Fibroblast of skin of left quadriceps (primary cell): ENCODE measurements at places on chromosomes 7 and 10.

DNA sequence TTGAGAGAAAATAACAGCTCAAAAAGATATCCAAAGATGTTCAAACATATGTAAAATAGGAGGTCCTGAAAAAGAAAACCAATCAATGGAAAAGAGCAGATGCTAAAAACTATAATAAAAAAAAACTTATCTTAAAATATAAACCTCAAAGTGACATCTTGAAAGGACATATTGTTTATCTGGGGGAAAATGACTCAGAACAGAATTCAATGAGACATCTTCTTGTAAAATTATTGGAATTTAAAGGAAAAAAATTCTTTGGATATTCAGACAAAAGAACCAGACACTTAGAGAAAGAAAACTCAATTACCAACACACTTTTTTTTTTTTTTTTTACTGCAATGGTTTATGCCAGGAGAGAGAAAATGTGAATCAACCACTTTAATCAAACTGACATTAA, 58.9 kb downstream of the NAMPT start:
- no peak for DNase-seq

GRCh38 chr7:2012981-2013380, 219.8 kb downstream of the MAD1L1 start:
- no peak for DNase-seq

GRCh38 chr10:103548581-103549348, 55.3 kb downstream of the NEURL1 start:
- DNase-seq = no peak

DNA sequence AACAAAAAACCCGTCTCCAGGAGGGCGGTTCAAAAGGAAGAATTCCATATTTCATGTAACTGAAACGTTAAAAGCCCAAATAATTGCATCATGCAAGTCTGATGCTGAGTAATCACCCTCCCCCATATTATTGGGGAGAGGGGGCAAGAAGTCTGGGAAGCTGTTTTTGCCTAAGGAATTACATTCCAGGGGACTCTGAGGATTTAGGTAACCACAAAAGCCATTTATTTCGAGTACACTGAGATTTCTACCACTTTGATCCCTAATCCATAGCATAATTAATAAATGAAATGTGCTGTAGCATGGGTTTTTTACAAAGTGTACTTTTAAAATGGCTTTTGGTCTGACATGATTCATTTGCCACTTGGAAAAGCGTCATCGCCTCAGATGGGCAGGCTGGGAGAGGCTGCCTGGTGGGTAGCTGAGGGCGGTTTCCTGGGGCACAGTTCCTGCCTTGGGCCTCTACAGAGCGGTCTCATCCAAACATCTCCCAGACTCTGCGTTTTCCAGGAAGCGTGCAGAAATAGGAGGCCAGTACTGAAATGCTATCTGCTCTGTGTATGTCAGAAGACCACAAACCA, 106.5 kb downstream of the TCF7L2 start:
- DNase-seq = peak; percentile 94

GRCh38 chr10:132419538-132420468, 22.8 kb downstream of the PWWP2B start:
- no peak for DNase-seq

DNA sequence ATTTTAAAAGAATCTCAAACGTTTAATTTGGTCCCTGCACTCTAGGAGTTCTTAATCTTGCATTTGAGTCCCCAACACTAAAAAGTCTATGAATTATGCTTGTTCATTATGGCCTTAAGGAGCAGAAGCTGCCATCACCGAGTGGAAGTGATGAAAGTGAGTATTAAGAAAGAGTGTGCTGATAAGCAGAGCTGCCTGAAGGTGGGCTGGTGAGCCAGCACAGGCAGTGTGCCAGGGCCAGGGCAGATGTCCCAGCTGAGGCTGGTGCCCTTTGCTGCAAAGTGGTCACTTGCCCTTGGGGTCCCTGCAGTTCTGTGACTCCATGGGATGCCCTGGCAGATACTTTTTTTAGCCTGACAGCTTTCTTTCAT, 72.9 kb upstream of the LOXL4 start:
- no peak for DNase-seq

DNA sequence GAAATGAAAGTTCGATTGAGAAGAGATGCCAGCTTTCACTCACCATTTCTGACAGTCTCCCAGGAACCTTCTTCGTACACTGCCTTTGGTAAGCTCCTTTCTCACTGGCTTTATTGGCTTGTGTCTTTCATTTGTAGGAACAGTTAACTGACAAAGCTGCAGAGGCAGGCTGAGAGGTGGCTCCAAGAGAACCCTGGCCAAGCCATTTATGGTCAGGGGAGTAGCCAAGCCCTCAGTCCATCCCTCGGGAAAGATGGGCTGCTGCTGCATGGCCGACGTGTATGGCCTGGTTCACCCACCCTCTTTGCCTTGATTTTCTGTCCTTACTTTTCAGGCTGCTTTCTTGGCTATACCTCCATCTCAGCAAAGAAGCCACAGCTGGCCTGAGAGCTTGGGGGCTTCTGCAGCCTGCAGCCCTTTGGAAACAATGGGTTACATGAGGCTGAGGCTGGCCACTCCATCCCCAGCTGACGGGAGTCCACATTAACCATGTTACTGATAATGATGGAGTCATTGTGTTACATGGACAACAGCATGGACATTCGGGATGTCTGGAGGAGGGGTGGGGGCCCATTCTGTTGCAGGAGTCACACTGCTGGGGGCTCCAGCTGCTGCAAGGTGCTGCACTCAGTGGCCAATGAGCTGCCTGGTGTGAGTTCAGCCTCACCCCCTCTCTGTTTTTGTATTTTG, at the start of gene OPALIN:
TSS of gene OPALIN (minus strand) at position 152 of the 690 bp plus-strand sequence. CDS start at position 46, 106 bp downstream.
- no peak for DNase-seq

DNA sequence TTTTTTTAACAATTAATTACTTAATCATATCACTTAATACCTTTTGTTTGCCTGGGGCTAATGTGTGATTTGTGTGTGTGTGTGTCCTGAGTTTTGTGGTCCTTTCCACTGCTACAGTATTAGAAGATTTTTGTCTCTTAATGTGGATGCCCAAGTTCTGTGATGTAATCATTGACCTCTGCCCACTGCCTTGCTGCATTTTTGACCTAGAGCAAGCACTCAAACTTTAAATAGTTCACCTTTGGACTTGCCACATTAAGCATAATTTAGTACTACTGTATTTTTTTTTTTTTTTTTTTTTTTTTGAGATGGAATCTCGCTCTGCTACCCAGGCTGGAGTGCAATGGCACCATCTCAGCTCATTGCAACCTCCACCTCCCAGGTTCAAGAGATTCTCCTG, 52.7 kb downstream of the VCL start:
- no peak for DNase-seq

DNA sequence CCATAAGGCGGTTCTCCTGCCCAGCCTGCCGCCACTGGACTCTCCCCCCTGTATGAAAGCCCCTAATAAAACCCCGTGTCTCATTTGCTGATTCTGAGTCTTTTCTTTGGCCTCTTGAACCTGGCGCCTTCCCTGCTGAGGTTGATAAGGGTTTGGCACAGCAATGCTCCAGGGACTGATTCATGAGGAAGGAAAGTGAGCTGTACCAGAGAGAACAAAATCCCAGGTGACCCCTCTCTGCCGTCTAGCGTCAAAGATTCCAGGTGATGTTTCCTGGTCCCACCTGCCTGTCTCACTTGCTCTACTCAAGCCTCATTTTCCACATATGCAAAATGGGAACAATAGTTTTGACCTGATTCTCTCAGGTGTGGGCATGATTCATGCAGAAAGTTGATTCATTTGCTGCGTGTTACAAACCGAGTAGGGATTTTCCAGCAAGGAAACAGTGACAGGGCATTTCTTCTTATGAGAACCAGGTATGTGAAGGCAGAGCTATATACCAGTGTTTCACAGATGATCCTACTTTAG, 730.6 kb upstream of the IGFBP3 start:
- no peak for DNase-seq

GRCh38 chr7:70997261-70997660, 134.7 kb upstream of the GALNT17 start:
- DNase-seq = no peak

GRCh38 chr7:132655131-132655727, 79.0 kb upstream of the PLXNA4 start:
- DNase-seq = peak; percentile 42

GRCh38 chr10:30775779-30776591, 146.4 kb upstream of the LYZL2 start:
- peak; percentile 91 for DNase-seq

GRCh38 chr7:143049362-143049761, 2.8 kb upstream of the OR6V1 start:
- no peak for DNase-seq

DNA sequence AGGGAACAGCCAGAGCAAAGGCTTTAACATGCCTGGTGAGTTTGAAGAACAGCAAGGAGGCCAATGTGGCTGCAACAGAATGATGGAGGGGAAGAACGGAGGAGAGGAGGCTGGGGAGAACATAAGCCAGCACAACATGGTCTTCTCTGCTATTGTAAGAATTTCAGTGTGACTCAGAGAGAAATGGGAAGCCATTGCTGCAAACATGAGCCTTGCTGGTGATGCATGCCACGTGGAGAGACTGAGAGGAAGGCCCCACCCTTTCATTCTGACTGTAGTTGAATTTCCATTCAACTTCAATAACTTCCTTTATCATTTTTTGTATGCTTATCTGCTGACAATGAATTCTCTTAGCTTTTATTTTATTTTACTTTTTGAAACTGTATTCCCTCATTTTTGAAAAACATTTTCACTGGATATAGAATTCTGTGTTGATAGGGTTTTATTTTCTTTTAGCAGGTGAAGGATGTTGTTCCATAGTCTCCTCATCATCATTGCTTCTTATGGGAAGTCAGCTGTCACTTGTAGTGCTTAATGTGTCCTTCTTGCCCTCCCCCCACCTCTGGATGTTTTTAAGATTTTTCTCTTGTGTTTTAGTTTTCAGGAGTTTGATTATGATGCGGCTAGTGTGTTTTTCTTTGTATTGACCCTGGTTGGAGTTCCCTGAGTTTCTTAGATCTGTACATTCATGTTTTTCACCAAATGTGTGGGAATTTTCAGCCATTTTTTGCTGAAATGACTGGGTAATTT, 46.4 kb upstream of the LEP start:
- DNase-seq = no peak
